ENCODE measurements at places on chromosomes 13 and 19. TPM values are rescaled to one million over a fixed set of nuclear protein-coding genes. Genes with fewer than 3 reads are reported as not detected.

DNA sequence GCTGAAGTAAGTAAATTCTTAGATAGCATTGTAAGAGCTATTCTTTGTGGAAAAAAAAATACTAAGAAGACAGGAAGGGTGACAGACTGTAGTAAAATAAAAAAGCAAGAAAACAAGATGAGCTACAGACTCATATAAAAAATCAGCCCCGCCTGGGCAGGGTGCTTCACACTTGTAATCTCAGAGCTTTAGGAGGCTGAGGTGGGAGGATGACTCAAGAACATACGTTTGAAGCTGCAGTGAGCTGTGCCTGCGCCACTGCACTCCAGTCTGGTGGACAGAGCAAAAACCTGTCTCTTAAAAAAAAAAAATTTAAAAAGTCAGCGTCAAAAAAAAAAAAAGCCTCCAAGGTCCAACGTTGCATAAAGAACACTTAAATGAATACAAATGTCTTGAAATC, 102.1 kb downstream of the VWA8 start:
- no peak for DNase-seq
- no peaks in the 10 kb centered on the region for H3K4me1 ChIP-seq
- H3K4me3 ChIP-seq = no peak overlapping the region
- H3K27ac ChIP-seq = no peak overlapping the region
- H3K27me3 ChIP-seq = no peaks in the 10 kb centered on the region
- H3K36me3 ChIP-seq = peaks cover 15% of the 10 kb centered on the region

- no peak for DNase-seq
- no peaks in the 10 kb centered on the region for H3K27me3 ChIP-seq
- no peak overlapping the region for H3K27ac ChIP-seq
- peaks cover 1% of the 10 kb centered on the region for H3K36me3 ChIP-seq
- H3K4me3 ChIP-seq = no peak overlapping the region
- peaks cover 7% of the 10 kb centered on the region for H3K4me1 ChIP-seq
Measured at GRCh38 chr19:47895165-47895782, 9.2 kb upstream of the SULT2A1 start.

DNA sequence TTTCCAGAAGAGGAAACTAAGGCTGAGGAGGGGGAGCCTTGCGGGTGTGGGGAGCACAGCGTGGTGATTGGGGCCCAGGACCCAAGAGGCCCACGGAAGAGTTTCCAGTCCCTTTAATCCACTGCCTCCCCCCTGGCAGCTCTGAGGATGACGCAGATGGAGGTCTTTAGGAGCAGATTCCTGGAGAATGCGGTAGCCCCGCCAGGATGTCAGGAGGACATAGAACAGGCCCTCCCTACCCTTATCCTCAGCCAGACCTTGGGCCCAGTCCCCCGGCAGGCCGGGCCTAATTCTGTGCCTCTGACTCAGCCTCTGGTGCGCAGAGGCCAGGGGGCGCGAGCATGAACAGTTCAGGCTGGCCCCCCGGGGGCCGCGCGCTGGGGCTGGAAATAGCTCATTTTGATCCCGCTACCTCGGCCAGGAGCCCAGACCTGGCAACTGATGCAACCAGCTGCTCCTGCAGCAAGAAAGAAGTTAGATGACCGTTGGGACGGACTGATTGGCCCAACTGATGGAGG, 461 bp upstream of the HSPB6 start:
- peaks cover 12% of the 10 kb centered on the region for H3K4me1 ChIP-seq
- peaks cover 20% of the 10 kb centered on the region for H3K27me3 ChIP-seq
- H3K36me3 ChIP-seq = peaks cover 17% of the 10 kb centered on the region
- DNase-seq = no peak
- H3K27ac ChIP-seq = peak overlapping the region; percentile 91
- peak overlapping the region; percentile 94 for H3K4me3 ChIP-seq

DNA sequence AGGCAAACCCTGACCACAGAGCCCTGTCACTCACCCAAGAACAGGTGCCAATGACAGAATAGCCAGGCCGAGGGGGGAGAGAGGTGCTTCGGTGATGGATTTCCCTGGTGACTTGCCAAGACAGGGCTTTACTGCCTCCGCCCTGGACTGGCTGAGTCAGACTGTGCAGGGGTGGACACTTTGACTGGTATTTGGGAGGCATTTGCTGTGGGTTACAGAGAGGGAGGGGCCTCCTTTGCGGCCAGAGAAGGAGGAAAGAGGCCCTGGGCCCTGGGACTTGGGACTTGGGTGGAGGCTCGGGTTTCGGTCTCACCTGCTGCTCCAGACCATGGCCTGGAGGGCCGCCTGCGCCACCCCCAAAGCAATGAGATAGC, 4.6 kb upstream of the EPS8L1 start:
- DNase-seq = no peak
- no peaks in the 10 kb centered on the region for H3K36me3 ChIP-seq
- H3K4me3 ChIP-seq = no peak overlapping the region
- peaks cover 12% of the 10 kb centered on the region for H3K4me1 ChIP-seq

GRCh38 chr19:36150586-36150985, 1.7 kb downstream of the COX7A1 start:
- H3K27me3 ChIP-seq = no peaks in the 10 kb centered on the region
- H3K4me3 ChIP-seq = no peak overlapping the region
- H3K27ac ChIP-seq = no peak overlapping the region
- peaks cover 19% of the 10 kb centered on the region for H3K36me3 ChIP-seq

- H3K36me3 ChIP-seq = no peaks in the 10 kb centered on the region
- peaks cover 9% of the 10 kb centered on the region for H3K27me3 ChIP-seq
- no peak overlapping the region for H3K4me3 ChIP-seq
- DNase-seq = no peak
- H3K4me1 ChIP-seq = no peaks in the 10 kb centered on the region
Measured at GRCh38 chr13:67827992-67828391, 597.9 kb upstream of the PCDH9 start.

DNA sequence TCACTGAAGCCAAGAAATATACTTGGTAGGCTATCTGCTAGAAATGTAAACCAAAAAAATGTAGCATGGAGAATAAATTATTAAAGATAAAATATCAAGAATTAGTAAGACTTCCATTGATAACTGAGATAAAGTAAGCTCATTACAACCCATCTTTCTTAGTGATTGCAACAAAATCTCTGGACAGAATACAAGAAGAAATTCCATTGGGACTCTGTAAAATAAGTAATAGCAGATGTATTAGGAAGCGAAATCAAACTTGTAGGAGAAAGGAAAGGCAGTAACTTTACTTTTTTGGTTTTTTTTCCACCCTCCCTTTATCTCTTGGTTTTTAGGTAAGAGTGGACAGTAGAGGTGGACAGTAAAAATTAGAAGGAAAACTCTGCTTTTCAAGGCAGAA, 605.7 kb downstream of the DACH1 start:
- DNase-seq = no peak
- H3K4me3 ChIP-seq = no peak overlapping the region
- peaks cover 3% of the 10 kb centered on the region for H3K27me3 ChIP-seq
- H3K27ac ChIP-seq = no peak overlapping the region
- H3K36me3 ChIP-seq = no peaks in the 10 kb centered on the region

DNA sequence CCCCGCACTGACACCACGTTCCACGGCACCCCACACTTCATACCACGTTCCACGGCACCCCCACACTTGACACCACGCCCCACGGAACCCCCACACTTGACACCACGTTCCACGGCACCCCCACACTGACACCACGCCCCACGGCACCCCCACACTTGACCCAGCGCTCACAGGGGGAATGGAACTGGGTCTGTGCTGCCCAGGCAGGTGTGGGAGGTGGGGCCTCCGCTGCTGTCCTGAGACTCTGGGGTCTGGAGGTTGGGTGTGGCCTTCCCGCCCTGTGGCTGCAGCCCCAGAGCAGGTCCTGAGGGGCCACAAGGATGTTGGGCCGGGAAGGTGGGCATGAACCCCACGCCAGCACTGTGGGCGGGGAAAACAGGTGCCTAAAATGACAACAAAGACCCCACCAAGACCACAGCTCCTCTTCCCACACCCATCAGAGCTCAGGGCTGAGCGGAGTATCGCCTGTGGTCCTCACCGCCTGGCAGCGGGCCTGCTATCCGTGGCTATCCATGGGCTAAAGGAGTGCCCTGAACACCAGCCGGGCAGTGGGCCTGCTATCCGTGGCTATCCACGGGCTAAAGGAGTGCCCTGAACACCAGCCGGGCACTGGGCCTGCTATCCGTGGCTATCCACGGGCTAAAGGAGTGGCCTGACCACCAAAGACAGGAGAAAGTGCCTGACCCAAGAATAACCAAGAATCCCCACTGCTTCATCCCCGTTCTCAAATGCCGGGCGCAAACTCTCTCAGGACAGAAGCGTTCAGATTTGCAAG, 59.9 kb upstream of the C13orf46 start:
- H3K36me3 ChIP-seq = peaks cover 6% of the 10 kb centered on the region
- H3K4me1 ChIP-seq = peaks cover 13% of the 10 kb centered on the region
- H3K27me3 ChIP-seq = no peaks in the 10 kb centered on the region

DNA sequence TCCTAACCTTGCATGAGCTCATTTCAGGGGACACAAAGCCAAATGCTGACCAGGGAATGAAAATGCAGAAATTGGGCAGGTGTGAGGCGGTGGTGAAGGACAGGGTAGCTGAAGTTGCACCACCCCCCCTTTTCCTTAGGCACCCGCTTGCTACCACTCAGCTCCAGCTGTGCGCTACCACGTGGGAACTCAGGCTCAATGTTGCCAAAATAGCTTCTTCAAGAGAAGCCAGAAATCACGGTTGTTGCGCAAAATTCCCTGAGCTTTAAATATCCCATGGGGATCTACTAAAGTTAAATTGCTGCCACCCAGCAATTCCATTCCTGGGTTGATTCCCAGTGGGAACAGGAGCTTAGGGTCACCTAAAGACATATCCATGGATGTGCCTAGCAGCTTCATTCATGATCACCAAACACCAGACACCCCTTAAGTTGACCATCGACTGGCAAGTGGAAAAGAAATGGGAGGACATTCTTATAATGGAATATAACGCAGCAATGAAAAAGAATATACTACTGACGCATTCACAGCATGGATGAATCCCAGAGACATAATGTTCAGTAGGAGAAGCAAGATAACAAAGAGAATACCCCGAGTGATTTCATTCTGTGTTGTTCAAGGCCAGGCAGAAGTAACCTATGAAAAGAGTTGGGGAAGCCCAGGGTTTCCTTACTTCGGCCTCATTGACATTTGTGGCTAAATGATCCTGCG, 12.8 kb upstream of the ADGRL1 start:
- H3K27me3 ChIP-seq = peaks cover 21% of the 10 kb centered on the region
- peaks cover 2% of the 10 kb centered on the region for H3K4me1 ChIP-seq
- DNase-seq = no peak
- H3K4me3 ChIP-seq = no peak overlapping the region

DNA sequence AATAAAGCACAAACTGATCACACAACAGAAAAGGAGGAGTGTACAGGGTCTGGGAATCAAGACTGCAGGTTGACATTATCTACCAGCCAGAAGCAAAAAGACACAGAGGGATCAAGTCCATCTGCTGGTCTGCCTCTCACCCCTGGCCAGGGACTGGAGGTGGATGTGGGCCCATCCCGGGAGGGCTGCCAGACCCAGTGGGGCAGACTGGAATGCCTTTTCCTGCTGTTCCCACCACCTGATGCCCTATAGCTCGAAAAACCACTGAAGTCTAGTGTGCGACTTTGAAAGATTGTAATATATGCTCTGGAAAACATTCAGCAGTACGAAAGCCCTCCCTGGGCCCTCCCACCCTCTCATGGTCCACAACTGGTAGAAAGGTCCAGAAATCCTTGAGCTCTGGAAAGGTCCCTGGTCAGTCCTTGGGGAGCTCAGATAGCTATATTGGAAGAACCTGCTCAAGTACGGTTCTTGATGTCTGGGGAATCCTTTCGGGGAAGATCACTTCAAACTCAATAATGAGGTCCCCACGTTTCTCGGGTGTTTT, 2.6 kb downstream of the DNAJB1 start:
- H3K27ac ChIP-seq = peak overlapping the region; percentile 38
- H3K4me3 ChIP-seq = peak overlapping the region; percentile 91
- H3K4me1 ChIP-seq = peaks cover 32% of the 10 kb centered on the region
- DNase-seq = no peak
- H3K27me3 ChIP-seq = no peaks in the 10 kb centered on the region
- peaks cover 20% of the 10 kb centered on the region for H3K36me3 ChIP-seq

GRCh38 chr13:73173279-73173811, 114.5 kb downstream of the KLF5 start:
- H3K4me1 ChIP-seq = peaks cover 40% of the 10 kb centered on the region
- H3K27me3 ChIP-seq = no peaks in the 10 kb centered on the region
- H3K4me3 ChIP-seq = no peak overlapping the region
- no peak for DNase-seq

DNA sequence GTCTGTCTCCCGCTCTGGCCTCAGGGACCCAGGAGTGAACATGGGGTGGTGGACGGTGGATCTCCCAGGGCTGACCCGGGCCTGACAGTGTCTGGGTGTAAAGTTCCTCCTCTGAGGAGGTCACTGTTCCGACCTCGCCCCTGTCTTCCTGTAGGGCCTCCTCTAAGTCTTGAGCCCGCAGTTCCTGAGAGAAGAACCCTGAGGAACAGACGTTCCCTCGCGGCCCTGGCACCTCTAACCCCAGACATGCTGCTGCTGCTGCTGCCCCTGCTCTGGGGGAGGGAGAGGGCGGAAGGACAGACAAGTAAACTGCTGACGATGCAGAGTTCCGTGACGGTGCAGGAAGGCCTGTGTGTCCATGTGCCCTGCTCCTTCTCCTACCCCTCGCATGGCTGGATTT, at the start of gene SIGLEC9:
Gene SIGLEC9 (plus strand): TSS at position 178 of the 400 bp plus-strand sequence. CDS start 69 bp downstream, at position 247.
- peaks cover 8% of the 10 kb centered on the region for H3K27me3 ChIP-seq
- no peaks in the 10 kb centered on the region for H3K4me1 ChIP-seq
- peak within 1 kb of the TSS; percentile 16 for H3K27ac ChIP-seq
- no peak for DNase-seq
- no peaks in the 10 kb centered on the region for H3K36me3 ChIP-seq

- H3K36me3 ChIP-seq = peaks cover 21% of the 10 kb centered on the region
- H3K27ac ChIP-seq = no peak overlapping the region
- peaks cover 11% of the 10 kb centered on the region for H3K4me1 ChIP-seq
- DNase-seq = no peak
Measured at GRCh38 chr19:38715555-38715954, 28.7 kb downstream of the CAPN12 start.

GRCh38 chr19:40371802-40372122, 18.2 kb downstream of the HIPK4 start:
- H3K4me1 ChIP-seq = peaks cover 4% of the 10 kb centered on the region
- no peak for DNase-seq
- H3K27ac ChIP-seq = no peak overlapping the region
- peaks cover 14% of the 10 kb centered on the region for H3K36me3 ChIP-seq

DNA sequence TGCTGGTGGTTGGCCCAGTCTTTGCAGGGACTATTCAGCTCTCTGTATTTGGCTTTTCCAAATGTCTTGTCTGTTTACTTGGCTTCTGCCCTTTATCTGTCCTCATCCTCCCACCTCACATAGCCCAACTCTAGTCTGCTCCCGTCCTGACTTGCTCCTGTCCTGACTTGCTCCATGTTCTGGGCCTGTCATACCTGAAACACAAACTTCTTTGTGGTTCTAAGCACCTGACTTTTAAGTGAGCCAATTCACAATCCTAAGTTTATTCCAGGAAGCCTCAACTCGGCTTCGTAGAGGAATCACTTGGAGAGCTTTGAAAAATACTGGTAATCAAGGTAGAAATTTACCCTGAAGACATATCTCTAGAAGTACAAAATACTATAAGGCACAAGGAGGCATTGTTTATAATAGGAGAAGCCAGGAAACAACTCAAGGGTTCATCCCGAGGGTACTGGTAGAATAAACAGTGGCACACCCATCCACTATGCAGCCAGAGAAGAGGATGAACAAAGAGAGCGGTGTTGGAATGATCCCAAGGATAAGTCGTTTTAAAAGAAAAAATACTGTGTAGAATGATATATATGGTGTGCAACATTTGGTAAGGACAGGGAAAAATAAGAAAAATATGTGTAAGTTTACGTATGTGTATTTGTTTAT, 284.5 kb downstream of the FGF14 start:
- DNase-seq = no peak
- no peaks in the 10 kb centered on the region for H3K4me1 ChIP-seq
- H3K27ac ChIP-seq = no peak overlapping the region
- H3K36me3 ChIP-seq = no peaks in the 10 kb centered on the region

Gene EIF3K
- 203 TPM for total RNA-seq

Gene NRTN
- 2.1 TPM for total RNA-seq

Gene CABP5
- not detected for total RNA-seq

Gene CYSLTR2
- total RNA-seq = 0.47 TPM

Gene PRR20C
- total RNA-seq = not detected

Gene VN1R4
- total RNA-seq = not detected
